ENCODE measurements at places on chromosomes 5 and 9.
A peak's percentile ranks its signal among the peaks of the same experiment; 100 is the strongest.

DNA sequence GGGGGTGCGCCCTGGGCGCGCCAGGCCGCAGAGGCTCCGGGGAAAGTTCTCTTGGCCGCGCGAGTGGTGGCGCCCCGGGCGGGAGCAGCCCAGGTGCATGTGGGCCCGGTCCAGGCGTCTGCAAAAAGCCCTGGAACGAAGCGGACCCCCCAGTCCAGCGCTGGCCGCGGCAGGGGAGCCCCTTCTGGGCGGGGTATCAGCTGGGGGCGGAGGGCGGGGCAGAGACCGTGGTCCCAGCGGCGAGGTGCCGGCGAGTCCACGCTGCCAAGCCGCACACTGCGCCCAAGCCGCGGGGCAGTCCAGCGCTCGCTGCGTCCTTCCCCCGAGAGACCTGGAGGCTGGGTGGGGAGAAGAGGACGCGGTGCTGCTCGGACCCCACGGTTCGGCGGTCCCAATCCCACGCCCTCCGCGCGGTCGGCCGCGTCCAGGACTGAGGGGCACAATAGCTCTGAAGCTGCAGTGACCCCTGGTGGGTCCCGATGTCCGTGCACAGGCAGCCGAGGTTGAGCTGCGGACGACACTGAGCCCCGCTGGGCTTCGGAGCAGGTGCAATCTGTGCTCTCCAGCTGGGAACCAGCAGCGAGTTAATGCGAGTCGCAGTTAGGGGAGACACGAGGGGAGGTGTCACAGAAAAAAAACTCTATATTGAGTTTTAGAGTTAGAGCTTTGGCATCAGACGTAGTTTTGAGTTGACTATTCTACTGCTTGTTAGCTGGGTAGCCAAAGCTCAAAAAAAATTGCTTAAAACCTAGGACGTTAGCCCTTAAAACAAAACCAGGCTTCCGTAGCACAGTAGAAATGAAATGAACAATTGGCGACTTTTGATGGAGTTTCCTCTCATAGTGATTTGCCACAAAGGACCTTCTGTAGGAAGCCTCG lies 1.1 kb upstream of the EPB41L4A start:
- DNase-seq, result peak; percentile 71

- no peak for DNase-seq
Observed at GRCh38 chr5:117299936-117300328, 725.3 kb upstream of the SEMA6A start.

DNA sequence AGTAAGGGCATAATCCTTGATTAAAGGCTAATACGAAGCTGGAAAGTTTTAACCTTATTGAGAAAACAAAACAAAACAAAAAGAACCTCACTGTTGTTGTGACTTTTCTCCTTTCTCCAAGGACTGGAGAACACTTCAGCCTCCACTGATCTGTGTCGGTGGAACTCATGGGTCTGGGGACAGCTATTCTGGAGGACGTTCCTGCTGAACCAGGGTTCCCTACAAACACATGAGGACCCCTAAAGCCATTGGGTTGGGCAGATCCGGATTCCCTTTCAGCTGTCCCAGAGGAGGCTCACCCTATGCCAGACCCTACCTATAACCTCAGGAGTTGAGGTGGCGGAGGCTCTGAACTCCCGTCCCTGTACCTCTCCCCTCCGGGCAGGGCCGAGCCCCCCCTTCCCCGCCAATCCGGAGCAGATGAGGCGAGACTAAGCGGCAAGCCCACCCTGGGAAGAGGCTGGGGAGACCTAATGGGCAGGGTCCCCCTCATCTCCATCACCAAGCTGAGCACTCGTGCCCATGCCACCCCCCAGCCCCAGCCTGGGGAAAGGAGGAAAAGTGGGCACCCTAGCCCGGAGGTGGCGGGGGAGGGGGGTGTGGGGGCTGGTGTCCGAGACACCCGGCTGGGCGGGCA lies 1.6 kb upstream of the TCF7 start:
- DNase-seq, result no peak

- no peak for DNase-seq
Observed at GRCh38 chr5:9126490-9126889, 419.4 kb downstream of the SEMA5A start.

GRCh38 chr9:95102572-95102971 lies 214.9 kb downstream of the FANCC start:
- no peak for DNase-seq
